ENCODE measurements at places on chromosomes 3 and 15.
A peak's percentile ranks its signal among the peaks of the same experiment; 100 is the strongest.

DNA sequence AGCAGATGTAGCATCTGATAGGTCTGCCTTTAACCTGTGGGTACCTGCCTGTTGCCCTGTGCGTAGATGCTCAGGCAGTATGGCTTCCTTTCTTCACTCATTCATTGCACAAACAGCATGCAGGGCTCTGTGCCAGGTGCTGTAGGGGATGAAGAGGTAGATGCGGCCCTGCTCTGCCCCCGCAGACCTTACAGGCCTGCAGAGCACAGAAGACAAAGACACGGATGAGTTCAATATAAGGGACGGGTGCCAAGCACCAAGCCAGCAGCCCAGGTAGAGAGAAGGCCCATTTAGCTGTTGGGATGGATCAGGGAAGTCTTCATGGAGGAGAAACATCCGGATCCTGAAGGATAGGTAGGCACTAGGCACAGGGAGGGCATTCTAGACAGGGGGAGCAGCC is 69.4 kb downstream of the AAGAB start:
- DNase-seq: no peak

DNA sequence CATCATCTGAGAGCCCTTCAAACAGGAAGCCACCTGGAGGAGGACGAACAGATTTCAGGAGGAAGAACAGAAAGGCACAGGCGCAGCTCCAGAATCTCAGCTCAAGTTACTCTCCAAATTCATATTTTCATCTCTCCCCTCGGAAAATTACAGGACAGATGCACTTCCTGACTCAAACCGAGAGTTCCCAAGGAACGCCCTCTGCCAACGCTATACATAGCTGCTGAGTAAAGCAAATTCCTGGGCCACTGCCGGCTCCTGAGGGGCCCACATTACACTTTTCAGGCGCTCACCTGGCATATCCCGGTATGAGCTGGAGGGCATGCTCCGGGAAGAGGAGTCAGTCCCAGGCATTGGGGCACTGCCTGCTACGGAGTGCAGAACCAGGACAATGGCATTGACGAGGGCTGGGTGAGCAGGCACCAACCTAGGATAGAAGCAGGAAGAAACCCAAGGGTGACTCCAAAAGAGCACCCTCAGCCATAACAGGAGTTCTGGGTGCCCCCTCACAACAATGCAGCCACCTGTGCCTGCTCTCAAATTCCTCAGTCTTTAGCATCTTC is 11.2 kb downstream of the UBL7 start:
- DNase-seq: no peak

DNA sequence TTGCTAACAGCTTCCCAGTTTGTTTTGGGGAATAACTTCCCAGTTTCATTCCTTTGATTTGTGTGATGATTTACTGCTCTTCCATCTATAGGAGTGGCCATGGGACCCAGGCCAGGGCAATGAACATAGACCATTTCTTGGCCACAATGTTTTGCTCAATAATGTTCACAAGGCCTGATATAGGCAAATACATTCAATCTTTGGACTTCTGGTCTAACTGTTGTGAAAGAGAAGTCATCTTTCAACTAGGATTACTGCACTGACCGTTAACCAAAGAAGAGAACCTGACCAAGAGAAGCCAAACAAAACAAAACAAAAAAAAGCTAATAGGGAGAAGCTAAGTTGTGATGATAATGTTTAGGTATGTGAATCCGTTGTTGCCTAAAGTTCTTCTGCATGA is 221.8 kb upstream of the SUCLG2 start:
- DNase-seq: no peak

GRCh38 chr3:65955792-65956477 is 82.8 kb downstream of the MAGI1 start:
- no peak for DNase-seq

GRCh38 chr3:13565581-13566452 is 16.9 kb downstream of the FBLN2 start:
- DNase-seq: no peak

- DNase-seq: no peak
Observed at GRCh38 chr3:16474920-16475319, 38.6 kb downstream of the RFTN1 start.

DNA sequence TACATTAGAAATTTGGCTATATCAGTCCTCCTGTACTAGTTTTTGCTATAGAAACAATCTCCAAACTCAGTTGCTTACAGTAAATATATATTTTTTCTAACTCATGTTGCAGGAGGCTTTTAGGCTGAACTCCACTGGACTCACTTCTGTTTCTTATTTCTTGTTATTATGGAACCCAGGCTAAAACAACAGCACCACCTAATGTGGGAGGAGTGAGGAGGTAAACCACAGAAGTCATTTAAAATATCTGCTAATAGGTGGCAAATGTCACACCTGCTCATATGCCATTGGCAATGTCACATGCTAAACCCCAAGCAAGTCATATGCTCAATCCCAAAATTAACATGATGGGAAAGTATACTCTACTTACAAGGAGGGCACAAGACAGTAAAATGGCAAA is 462.2 kb downstream of the PLOD2 start:
- no peak for DNase-seq

DNA sequence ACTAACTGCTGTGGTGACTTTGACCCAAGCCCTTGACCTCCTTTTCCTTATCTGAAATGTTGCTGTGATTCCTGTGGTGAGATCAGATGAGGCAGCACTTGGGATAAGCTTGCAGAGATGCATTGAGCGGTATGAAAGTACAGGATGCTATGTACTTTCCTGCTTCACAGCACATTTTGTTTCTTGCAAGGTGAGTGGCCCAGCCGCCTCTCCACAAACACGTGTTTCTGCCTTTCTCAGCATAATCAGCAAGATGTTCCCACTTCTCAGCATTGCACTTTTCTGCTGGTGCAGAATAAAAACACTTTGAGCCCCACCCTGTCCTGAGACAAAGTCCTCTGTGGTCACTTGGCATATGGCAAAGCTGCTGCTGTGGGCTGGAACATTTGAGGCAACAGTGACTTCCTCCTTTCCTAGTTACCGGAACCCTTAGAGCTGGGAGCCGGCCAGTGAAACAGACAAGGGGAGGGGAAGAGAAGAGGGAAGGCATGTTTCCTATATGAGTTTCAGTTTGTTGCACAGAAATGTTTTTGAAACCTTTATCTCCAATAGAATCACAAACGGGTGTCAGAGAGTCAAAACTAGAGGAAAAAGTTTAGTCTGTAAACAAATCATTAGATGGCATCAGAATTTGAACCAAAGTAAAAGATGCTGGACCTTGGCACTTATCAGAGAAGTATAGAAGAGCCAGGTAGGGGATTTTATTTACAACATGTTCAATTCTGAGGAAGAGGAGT is 5.0 kb downstream of the NUDT16 start:
- no peak for DNase-seq

- DNase-seq: no peak
Observed at GRCh38 chr3:124847051-124847450, 40.1 kb downstream of the ITGB5 start.

GRCh38 chr15:40062816-40063562 is 24.0 kb upstream of the SRP14 start:
- DNase-seq: no peak

- DNase-seq: no peak
Observed at GRCh38 chr3:52194485-52195290, 3.3 kb upstream of the ALAS1 start.

DNA sequence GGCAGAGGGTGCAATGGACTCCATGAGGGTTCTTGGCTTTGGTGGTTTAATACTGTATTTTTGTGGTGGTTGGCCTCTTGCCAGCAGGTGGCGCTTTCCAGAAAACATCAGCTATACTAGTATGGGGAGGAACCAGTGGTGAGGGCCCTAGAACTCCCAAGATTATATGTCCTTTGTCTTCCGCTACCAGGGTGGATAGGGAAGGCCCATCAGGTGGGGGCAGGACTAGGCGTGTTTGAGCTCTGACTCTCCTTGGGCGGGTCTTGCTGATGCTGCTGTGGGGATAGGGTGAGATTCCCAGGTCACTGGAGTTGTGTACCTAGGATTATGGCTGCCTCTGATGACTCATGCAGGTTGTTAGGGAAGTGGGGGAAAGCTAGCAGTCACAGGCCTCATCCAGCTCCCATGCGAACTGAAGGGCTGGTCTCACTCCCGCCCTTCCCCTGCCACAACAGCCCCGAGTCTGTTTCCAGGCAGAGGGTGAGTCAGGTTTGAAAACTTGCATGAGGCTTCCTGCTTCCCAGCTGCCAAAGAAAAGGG is 357.7 kb downstream of the OTOL1 start:
- DNase-seq: no peak

- DNase-seq: no peak
Observed at GRCh38 chr3:24191801-24192403, 246.8 kb downstream of the NR1D2 start.

DNA sequence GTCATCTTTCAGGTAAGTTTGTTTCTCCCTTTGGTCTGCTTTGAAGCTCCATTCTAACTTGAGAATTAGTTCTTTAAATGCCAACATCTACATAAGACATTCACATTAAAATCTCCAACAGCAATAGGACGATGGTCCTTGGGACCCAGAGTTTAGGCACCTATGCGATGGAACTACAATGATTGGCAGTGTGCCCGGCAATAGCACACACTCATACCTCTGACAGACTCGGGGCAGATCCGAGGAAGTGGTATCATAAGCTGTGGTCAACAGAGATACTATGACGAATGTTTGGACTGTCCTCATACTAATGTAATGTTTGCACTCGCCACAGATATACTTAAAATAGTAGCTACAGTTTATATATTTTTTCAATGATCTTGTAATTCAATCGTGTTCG is 34.2 kb upstream of the NR2F2 start:
- no peak for DNase-seq

- no peak for DNase-seq
Observed at GRCh38 chr3:141646760-141647561, 91.1 kb upstream of the RNF7 start.

DNA sequence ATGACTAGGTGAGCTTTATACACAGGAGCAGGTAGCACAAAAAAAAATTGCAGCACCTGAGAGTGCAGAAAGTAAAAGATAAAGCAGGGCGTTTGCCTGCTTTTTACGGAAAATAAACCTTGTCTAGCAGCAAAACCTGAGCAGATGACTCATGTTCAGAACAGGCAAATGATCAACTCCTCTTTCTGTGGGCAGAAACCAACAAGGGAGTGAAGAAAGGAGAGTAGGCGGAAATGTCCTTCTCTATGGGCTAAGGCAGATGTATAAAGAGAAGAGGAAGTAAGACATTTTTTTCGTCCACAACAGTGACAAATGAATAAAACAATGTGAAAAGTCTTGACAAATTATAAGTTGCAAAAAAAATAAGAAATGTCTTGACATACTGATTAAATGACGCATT is 24.5 kb upstream of the GMNC start:
- DNase-seq: no peak

DNA sequence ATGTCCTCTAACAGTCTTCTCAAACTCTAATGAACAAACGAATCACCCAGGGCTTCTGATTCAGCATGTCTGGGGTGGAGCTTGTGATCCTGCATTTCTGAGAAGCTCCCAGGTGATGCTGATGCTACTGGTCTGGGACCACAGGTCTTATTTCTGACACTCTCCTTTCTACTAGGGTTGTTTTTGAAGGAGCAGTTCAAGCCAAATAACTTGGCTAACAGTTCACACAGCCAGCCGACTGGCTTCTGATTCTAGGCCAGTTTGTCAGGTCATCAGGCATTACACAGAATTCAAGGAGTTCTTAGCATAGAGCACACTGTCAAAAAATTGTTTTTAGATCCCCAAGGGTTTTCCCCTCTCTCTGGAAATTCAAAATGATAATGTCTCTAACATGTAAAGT is 100.7 kb downstream of the TIGIT start:
- no peak for DNase-seq

DNA sequence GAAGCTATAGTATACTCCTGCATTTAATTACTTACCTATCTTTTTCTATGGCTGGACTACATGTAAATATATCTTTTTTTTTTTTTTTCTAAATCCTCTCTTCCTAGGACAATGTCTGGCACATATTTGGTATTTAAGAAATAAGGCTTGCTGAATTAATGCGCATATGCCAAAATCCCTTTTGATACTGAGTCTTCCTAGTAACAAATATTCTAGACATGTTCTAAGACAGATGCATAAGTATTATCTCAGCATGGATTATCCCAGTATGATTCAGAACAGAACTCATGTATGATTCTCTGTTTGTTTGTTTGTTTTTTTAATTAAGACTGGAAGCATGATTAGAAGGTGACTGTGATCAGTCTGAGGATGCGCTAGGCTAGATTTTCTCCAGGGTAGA is 249.8 kb upstream of the ZNF717 start:
- DNase-seq: no peak

GRCh38 chr15:33561967-33562366 is 251.2 kb downstream of the RYR3 start:
- no peak for DNase-seq

- DNase-seq: peak; percentile 86
Observed at GRCh38 chr15:67884514-67885174, 44.8 kb upstream of the RNU6-1 start.

DNA sequence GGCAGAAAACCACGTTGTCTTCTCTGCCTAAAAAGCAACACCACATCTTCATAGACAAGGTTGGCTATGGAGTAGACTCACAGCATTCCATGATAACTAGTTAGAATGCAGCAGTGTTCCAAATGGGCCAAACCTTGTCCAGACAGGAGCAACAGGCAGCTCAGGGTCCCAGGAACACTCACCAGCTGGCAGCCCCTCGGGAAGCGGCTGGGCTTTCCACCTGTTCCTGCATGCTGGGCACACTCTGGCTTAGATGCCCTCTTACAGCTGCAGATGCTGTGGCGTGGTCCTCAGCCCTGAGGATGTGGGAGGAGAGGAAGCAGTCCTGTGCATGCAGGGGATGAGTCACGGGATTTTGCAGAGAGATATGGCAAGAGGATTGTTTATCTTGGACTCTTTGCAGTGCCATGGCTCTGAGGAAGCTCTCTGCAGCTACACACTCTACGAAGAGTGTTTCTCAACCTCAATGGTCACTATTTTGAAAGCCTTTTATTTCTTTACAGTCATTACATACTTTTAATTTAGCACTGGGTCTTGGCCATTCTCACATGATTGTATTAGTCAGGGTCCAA is 11.3 kb downstream of the NRROS start:
- no peak for DNase-seq

- no peak for DNase-seq
Observed at GRCh38 chr3:115537669-115538068, 85.6 kb upstream of the GAP43 start.

DNA sequence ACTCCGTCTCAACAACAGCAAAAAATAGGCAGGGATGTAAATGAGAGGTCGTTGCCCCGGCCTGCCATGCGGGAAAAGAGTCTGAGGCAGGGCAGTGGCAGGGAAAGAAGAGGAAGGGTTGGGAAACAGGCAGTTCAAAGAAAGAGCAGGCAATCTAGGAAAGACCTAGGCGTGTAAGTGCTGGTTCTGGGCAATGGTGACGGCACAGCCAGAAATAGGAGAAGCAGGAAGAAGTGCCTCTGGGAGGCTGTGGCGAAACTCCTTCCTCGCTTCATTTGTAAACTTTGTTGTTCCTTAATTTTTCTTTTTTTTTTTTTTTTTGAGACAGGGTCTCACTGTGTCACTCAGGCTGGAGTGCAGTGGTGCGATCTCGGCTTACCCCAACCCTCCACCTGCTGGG is 4.3 kb downstream of the SLC51A start:
- DNase-seq: no peak

GRCh38 chr15:77548589-77549557 is 83.8 kb downstream of the LINGO1 start:
- no peak for DNase-seq

Data from muscle of back (tissue), 13 donors.